ENCODE measurements at places on chromosomes 7 and 10. TPM values are rescaled to one million over a fixed set of nuclear protein-coding genes. Genes with fewer than 3 reads are reported as not detected.

GRCh38 chr7:42611961-42612360 lies 299.9 kb downstream of the C7orf25 start:
- no peak overlapping the region for H3K27ac ChIP-seq
- H3K4me3 ChIP-seq: no peak overlapping the region
- DNase-seq: no peak
- no peaks in the 10 kb centered on the region for H3K4me1 ChIP-seq

GRCh38 chr10:133347710-133348517 lies 741 bp downstream of the PRAP1 start:
- H3K36me3 ChIP-seq: no peaks in the 10 kb centered on the region
- H3K4me1 ChIP-seq: no peaks in the 10 kb centered on the region
- H3K4me3 ChIP-seq: no peak overlapping the region
- H3K27me3 ChIP-seq: peaks cover 2% of the 10 kb centered on the region

- H3K27me3 ChIP-seq: no peaks in the 10 kb centered on the region
- H3K27ac ChIP-seq: no peak overlapping the region
- H3K36me3 ChIP-seq: no peaks in the 10 kb centered on the region
- DNase-seq: no peak
Observed at GRCh38 chr10:92284112-92284704, 6.7 kb downstream of the CPEB3 start.

DNA sequence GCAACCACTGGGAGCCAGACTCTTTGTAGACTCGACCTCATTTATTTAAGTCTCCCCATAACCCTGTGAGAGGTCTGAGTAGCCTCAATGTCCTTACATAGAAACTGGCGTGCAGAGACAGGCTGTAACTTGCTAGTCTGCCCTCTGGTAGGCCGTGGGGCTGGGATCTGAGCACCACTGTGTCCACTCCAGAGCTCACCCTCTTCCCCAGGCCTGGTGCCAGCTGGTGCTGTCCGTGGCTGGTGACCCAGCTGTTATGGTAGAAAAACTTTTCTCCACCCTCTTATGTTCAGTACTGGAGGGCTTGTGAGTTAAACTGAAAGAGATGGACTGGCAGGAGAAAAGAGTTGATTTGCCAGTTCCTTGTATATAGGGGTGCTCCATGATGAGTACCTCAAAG lies 41.9 kb downstream of the ADAMTS14 start:
- H3K27ac ChIP-seq: no peak overlapping the region
- DNase-seq: no peak

Gene PILRA
- 13.2 TPM for total RNA-seq

Gene SCART1
- 5.6 TPM for total RNA-seq

Gene HEPACAM2
- total RNA-seq: not detected

DNA sequence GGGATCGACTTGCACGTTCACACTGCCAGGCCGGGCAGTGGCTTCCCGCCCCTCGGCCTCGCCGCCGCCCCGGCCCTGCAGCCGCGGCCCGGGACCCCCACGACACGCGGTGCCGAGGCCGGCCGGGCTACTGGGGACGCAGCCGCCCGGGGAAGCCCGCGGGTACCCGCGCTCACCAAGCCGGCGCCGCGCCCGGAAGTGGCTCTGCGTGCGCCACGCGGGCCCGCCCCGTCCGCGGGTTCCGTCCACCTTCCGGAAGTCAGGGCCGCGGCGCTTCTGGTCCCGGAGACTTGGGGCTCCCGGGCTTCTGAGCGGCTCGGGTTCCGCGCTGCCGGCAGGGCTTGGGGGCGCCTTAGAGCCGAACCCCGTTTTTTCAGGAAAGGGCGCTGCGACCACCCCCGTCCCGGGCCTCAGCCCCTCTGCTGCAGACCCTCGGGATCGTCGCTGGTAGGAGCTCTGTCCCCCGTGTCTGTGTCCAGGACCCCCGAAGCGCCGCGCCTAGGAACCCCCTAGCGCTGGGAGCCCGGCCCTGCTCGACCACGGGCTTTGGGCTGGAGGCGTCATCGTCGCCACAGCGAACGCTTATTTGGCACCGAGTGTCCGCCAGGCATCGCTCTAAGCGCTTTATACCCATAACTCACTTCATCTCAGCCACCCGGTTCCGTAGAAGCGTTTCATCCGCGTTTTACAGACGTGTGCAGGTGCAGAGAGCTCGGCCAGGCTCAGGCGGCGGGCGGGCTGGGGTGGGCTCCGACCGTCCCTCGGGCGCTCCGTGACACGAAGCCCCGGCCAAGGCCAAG lies at the start of gene PSMG3:
TSS of gene PSMG3 (minus strand) at position 200 of the 800 bp plus-strand sequence. CDS start 693 bp downstream, outside the sequence.
- H3K27me3 ChIP-seq: no peaks in the 10 kb centered on the region
- H3K4me1 ChIP-seq: peaks cover 26% of the 10 kb centered on the region
- peak within 1 kb of the TSS; percentile 79 for H3K27ac ChIP-seq
- H3K4me3 ChIP-seq: peak within 1 kb of the TSS; percentile 66

DNA sequence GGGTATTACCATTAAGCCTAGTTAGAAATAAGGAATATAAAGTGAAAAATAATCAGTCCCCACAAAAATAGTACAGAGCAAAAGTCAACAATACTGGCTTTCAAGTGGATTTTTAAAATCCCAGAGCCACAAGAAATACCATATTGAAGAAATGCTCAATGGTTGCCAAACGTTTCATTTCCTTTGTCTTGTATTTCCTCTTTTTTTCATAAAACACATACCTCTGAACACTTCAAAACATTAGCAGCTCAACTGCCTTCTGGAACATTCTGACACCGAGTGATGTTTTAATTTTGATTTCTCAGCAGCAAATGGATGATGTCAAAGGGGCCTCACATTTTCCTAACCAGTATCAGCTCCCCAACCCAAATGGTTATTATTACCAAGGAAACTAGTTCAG lies 10.5 kb downstream of the NOD1 start:
- no peak overlapping the region for H3K27ac ChIP-seq
- peaks cover 18% of the 10 kb centered on the region for H3K4me1 ChIP-seq
- peaks cover 14% of the 10 kb centered on the region for H3K36me3 ChIP-seq
- no peak for DNase-seq

Gene GJD4
- total RNA-seq: not detected

DNA sequence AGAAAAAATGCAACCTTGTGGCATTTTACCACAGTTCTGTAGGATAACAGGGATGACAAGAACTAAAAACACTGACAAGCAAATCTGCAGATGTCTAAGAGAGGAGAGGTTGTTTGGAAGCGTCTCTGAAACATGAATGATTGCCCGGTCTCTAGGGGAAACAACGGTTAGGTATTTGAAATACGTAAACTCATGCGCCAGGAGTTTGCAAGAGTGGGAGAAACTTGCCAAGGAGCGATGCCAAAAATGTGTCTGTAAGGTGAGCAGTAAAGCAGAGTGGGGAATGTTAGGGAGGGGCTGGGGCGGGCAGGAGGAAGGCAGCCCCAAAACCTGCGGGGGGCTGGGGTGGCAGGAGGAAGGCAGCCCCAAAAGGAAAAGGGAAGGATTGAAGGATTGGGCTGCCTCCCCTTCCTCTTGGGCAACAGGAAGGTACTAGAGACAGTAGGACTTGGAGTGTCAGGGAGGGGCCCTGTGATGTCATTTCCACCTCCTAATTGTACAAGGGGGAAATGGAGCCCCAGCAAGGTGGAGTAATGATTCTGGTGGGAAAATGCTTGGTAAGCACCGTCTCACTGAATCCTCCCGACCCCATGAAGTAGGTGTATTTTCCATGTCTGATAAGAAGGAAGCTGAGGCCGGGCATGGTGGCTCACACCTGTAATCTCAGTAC lies 33.2 kb upstream of the PLEKHA1 start:
- H3K27ac ChIP-seq: no peak overlapping the region
- no peaks in the 10 kb centered on the region for H3K36me3 ChIP-seq
- no peaks in the 10 kb centered on the region for H3K27me3 ChIP-seq
- H3K4me1 ChIP-seq: peaks cover 5% of the 10 kb centered on the region
- H3K4me3 ChIP-seq: no peak overlapping the region

- H3K27ac ChIP-seq: no peak overlapping the region
- no peaks in the 10 kb centered on the region for H3K4me1 ChIP-seq
- DNase-seq: no peak
- no peaks in the 10 kb centered on the region for H3K36me3 ChIP-seq
- H3K27me3 ChIP-seq: no peaks in the 10 kb centered on the region
- no peak overlapping the region for H3K4me3 ChIP-seq
Observed at GRCh38 chr10:92657024-92657423, 32.7 kb upstream of the HHEX start.

GRCh38 chr7:101882005-101882421 lies 64.6 kb downstream of the CUX1 start:
- no peak for DNase-seq
- peaks cover 12% of the 10 kb centered on the region for H3K4me1 ChIP-seq
- no peak overlapping the region for H3K27ac ChIP-seq
- H3K27me3 ChIP-seq: no peaks in the 10 kb centered on the region
- H3K4me3 ChIP-seq: no peak overlapping the region
- H3K36me3 ChIP-seq: no peaks in the 10 kb centered on the region

Gene SCD
- total RNA-seq: 1.3 TPM

GRCh38 chr7:18177815-18178660 lies 150.4 kb upstream of the PRPS1L1 start:
- no peak overlapping the region for H3K27ac ChIP-seq
- no peaks in the 10 kb centered on the region for H3K27me3 ChIP-seq
- H3K4me1 ChIP-seq: no peaks in the 10 kb centered on the region
- no peak for DNase-seq
- H3K36me3 ChIP-seq: no peaks in the 10 kb centered on the region
- no peak overlapping the region for H3K4me3 ChIP-seq

DNA sequence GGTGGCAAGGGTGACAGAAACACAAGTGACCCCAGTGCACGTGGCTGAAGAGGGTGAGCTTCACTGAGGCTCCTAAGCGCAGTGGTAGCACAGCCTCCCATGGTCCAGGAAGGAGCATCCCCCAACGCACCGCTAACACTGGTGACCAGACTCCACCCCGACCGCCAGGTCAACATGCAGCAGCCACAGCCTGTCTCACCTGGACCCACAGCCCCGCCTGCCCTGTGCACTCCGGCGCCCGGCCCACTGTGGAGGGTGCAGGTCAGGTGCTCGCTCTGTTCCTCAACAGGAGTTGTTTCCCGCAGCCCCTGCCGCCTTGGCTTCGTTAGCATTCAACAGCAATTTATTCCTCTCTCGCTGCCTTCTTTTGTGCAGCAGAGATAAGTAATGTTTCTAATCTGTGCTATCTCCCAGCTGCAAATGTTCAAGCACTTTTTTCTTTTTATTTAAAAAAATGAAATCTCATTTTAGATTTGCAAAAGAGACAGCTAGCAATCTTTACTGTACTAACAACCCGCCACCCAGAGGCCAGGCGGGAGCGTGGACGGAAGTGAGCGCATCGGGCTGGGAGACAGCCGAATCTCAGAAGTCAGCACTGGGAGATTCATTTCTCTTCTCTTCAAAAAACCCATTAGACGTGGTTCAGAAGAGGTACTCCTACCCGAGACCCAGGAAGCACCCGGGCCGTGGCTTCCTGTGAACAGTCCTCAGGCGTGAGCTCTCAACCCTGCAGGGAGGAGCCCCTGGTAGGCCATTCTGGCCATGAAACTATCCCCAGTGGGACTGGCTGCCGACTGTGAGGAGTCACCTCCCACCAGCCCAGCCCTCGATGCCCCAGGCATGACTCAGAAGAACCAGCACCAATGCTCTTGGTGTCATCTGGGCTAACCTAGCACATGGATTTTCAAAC lies 133.4 kb downstream of the MAD1L1 start:
- H3K27me3 ChIP-seq: no peaks in the 10 kb centered on the region
- H3K36me3 ChIP-seq: no peaks in the 10 kb centered on the region
- peak overlapping the region; percentile 49 for H3K27ac ChIP-seq
- DNase-seq: peak; percentile 40
- no peak overlapping the region for H3K4me3 ChIP-seq

DNA sequence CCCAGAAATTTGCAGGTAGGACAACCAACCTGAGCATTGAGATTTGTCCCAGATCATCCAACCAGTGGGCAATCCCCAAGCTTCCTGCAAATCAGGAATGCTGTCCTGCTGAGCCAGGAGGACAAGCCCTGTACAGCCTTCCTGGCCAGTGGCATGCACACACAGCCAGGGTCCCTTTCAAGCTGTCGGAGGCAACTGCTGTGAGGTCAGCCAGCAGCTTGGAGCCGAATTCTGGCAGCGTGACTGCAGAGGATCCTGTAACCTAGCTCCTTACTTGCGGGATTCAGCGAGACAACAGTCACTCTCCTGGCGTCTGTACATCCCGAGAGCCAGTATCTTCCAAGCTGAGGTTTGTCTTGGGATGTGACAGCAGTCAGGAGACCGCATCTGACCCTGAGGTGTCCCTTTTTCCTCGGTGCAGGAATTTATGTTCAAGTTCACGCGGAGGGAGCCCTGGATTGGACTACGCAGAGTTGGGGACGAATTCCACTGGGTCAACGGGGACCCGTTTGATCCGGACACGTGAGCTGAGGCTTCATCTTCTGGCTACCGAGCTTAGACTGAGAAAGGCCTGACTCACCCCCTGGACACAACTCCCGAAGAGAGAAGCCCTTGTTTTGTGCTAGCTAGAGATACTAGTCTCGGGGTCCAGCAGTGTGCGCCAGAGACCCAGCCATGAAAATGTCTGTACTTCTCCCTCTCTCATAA lies 18.3 kb downstream of the CLEC2L start:
- H3K4me1 ChIP-seq: no peaks in the 10 kb centered on the region
- no peak overlapping the region for H3K4me3 ChIP-seq
- no peaks in the 10 kb centered on the region for H3K27me3 ChIP-seq
- DNase-seq: no peak

DNA sequence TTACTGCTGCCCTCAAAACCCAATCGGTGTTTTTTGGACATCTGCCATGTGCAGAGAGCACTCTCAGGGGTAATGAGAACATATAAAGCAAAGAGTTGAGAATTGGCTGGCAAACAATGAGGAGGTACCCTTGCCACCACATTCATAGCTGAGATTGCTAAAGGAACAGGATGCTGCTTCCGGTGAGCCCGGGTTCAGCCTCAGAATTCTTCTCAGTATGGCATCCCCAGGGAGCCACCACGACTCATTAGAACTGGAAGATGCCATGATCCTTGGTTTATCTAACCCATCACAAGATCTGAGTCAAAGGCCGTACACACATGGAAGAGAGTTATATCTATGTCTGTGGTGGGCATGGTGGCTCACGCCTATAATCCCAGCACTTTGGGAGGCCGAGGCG lies 174.4 kb downstream of the ARID5B start:
- H3K4me3 ChIP-seq: no peak overlapping the region
- no peak for DNase-seq
- H3K27ac ChIP-seq: peak overlapping the region; percentile 62

DNA sequence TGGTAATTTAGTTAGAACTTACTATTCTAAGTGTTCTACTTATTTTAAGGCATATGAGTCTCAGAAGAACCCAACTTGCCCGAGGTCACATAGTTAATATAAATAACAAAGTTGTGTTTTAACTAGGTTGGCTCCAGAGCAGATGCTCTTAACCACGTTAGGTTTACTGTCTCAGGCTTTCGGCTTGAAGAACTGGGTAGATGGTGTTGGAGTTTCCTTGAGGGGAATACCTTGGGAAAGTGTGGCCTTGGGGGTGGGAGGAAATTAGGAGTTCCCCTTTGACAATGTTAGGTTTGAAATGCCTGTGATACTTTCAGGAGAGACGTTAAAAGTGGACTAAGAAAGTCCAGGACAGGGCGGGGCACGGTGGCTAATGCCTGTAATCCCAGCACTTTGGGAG lies 9.6 kb downstream of the ZNF398 start:
- H3K4me1 ChIP-seq: no peaks in the 10 kb centered on the region
- H3K27ac ChIP-seq: no peak overlapping the region
- H3K4me3 ChIP-seq: no peak overlapping the region
- peaks cover 39% of the 10 kb centered on the region for H3K36me3 ChIP-seq
- DNase-seq: no peak
- no peaks in the 10 kb centered on the region for H3K27me3 ChIP-seq

GRCh38 chr7:55309040-55309991 lies 55.8 kb upstream of the LANCL2 start:
- peak; percentile 31 for DNase-seq
- H3K27ac ChIP-seq: peak overlapping the region; percentile 64
- no peaks in the 10 kb centered on the region for H3K27me3 ChIP-seq
- H3K4me1 ChIP-seq: peaks cover 31% of the 10 kb centered on the region

Gene HSPA12A
- 0.72 TPM for total RNA-seq

Gene ABLIM1
- total RNA-seq: 131 TPM

Measured in CD4-positive, CD25-positive, alpha-beta regulatory T cell (primary cell).